Mesenteric fat pad (tissue), 1 donor: ENCODE measurements at places on chromosomes 5 and 9. TPM values are rescaled to one million over a fixed set of nuclear protein-coding genes. Genes with fewer than 3 reads are reported as not detected.

FOXD1 gene
- 0.32 TPM for total RNA-seq

ADAMTSL1 gene
- total RNA-seq = 3.4 TPM

FAM153A gene
- total RNA-seq = 1.0 TPM

CDC20B gene
- not detected for total RNA-seq

RNF183 gene
- not detected for total RNA-seq

GAS1 gene
- 91.5 TPM for total RNA-seq

PRDM9 gene
- not detected for total RNA-seq

FOXD4L6 gene
- not detected for total RNA-seq

LRRC19 gene
- total RNA-seq = not detected

DMRT3 gene
- 1.1 TPM for total RNA-seq

PKD2L2 gene
- total RNA-seq = not detected

POLR3G gene
- total RNA-seq = 1.7 TPM

CTNND2 gene
- 1.8 TPM for total RNA-seq

TICAM2 gene
- total RNA-seq = 6.3 TPM

CYLC2 gene
- total RNA-seq = not detected

PCDHA1 gene
- not detected for total RNA-seq

TMC1 gene
- total RNA-seq = 0.48 TPM

HTR1A gene
- not detected for total RNA-seq

SPATA31E1 gene
- not detected for total RNA-seq

PCAT7 gene
- not detected for total RNA-seq

INSL4 gene
- total RNA-seq = not detected

ALDH1A1 gene
- 136 TPM for total RNA-seq

SLCO6A1 gene
- total RNA-seq = not detected

FAM78A gene
- 6.3 TPM for total RNA-seq

MTAP gene
- 38.8 TPM for total RNA-seq

DMGDH gene
- 5.2 TPM for total RNA-seq

SPATA31D4 gene
- not detected for total RNA-seq

CRB2 gene
- not detected for total RNA-seq

PRELID2 gene
- total RNA-seq = 7.7 TPM

NDUFS4 gene
- total RNA-seq = 63.6 TPM

GCNT1 gene
- total RNA-seq = 15.3 TPM

PCDHA10 gene
- 1.8 TPM for total RNA-seq

CD180 gene
- total RNA-seq = 2.6 TPM

IL13 gene
- not detected for total RNA-seq

GGTA1 gene
- total RNA-seq = 6.0 TPM

SLC6A19 gene
- 0.32 TPM for total RNA-seq

MTMR12 gene
- total RNA-seq = 95.1 TPM

CCDC192 gene
- total RNA-seq = 0.51 TPM

TOR1B gene
- total RNA-seq = 16.7 TPM

ZFP2 gene
- 1.3 TPM for total RNA-seq

CTXN3 gene
- total RNA-seq = not detected

ABCA2 gene
- total RNA-seq = 47.2 TPM

SAXO1 gene
- not detected for total RNA-seq

DOCK2 gene
- total RNA-seq = 49.4 TPM

ADRA1B gene
- total RNA-seq = 6.6 TPM

FOXD4L3 gene
- not detected for total RNA-seq

ZNF366 gene
- 13.8 TPM for total RNA-seq

SPINK13 gene
- not detected for total RNA-seq

FGF10 gene
- total RNA-seq = 24.0 TPM

BTNL3 gene
- total RNA-seq = 0.29 TPM

C5orf22 gene
- total RNA-seq = 16.5 TPM

TRIM32 gene
- total RNA-seq = 19.8 TPM

TIMD4 gene
- not detected for total RNA-seq
